ENCODE measurements at places on chromosomes 3 and 15.

DNA sequence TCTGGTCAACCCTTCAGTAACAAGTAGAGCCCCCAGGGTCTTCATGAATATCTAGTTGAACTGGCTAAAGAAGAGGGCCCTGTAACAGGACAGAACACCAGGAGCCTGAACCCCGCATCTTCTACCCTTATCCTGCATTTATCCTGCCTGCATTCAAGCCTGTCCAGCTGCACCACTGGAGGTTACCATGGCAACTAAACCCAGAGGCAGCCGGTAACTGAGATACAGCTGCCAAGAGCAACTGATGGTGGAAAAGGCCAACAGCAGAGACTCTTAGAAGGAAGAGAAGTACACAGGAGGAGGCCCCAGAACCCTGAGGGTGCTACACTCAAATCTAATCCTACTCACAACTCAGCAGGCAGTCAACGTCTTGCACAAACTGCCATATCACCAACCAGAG is 3.7 kb upstream of the PRKAR2A start:
- DNase-seq, result no peak

- DNase-seq, result no peak
Observed at GRCh38 chr3:132817646-132818177, 95.5 kb upstream of the NPHP3 start.

DNA sequence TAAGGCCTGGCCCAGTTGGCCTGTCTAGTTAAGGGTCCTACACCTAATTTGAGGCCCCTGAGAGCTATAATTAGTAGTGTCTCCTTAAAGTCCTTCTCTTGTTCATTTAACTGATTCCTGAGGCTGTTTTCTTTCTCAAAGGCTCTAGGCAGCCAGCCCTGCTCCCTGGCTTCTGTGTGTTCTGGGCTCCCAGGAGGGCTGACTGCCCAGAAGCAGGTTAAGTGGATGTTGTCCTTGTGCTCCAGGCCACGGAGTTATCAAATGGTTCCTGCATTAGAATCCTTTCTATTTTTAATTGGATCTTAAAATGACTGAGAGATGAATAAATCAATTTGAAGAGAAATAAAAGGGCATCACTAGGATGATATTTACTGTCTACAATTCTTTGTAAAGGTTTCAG is 140.0 kb downstream of the SNRK start:
- no peak for DNase-seq

GRCh38 chr3:81643721-81644120 is 117.7 kb downstream of the GBE1 start:
- no peak for DNase-seq

DNA sequence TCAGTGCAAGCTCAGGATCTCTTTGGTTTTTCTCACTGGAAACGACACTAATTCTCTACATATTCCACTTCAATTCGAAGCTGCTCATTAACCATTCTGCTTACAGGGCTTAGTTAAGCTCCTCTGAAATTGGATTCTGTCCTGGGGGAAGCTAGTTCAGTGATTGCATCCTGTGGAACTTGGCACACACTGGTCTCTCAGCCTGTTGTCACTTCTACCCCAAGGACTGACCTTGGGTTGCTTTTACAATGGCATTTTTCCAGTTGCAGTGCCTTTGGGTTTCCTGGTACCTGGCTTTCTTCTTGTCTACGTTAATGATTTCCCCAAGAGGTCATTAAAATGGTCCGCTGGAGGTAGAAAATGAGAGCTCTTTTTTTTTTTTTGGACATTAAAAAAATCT is 33.3 kb upstream of the GABRB3 start:
- DNase-seq, result no peak

DNA sequence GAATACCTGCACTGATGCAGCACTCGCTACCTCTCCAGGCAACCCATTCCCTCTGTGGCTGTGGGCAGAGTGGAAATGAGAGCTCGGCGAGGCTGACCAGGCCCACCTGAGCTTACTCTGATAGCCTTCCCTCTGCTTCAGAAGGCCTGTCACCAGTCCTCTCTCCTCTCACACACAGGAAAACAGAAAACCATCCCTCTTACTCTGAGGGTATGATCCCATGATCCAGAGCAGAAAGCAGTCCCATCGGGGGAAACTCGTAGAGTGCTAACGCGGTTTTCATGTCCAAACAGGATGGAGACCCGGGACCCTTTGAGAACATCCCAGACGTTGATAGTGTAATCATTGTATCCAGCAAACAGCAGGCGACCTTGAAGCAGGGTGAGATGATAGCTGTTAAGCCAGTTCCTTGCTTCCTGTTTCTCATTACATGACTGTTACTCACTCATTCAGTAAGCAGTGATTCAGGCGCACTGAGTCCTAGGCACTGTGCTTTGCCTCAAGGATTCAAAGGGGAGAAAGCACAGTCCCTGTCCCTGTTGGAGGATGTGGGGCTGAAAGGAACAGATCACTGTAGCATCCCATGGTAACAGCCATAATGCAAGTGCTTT is 11.8 kb upstream of the BCL2L10 start:
- DNase-seq, result no peak

GRCh38 chr15:48538941-48539340 is 106.6 kb downstream of the FBN1 start:
- no peak for DNase-seq

DNA sequence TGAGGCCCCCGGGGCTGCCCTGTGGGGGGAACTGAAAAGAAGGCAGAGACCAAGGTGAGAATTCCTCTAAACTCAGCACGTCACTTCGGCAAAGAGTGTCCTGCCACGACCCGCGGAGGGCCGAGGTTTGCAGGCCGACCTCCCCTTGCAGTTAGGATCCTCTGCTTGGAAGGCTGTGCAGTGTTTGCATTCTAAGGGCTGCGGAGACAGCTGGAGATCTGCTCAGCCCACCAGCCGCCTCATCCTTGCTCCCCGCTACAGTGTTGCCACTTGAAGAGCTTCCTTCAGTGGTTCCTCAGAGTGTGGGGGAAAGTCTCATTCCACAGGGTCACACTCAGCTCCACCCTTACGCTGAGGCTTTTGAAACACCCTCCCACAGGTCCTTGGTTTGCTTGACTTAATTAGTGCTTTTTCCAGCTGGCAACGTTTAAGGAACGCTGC is 10.8 kb downstream of the SLC51A start:
- DNase-seq, result no peak

DNA sequence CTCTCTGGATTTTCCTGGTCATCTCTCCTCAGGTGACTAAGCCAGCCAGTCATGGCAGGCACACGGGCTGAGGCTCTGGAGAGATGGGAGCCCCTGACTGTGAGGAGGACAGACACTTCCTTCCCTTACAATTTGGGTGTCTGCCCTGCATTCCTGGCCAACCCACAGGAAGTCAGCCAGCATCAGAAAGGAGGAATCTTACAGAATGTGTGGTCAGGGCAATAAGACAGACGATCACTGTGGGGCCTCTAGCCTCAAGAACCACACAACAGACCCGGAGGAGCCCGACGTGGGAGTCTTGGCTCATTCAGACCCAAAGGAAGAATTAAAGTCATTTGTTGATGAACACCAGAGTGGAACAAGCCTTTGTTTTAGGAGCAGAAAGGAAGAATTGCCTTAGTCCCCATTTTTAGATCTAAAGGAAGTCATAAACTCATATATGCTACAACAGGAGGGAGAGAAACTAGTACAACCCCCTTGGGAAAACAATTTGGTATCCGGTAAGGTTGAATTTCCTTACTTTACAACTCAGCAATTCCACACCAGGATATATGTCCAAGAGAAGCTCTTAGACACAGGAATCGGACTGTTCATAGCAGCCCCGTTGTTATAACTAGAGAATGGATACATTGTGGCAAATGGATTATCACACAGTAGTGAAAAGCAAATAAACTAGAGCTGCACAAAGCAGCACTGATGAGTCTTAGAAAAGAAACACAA is 62.2 kb downstream of the ABTB1 start:
- peak; percentile 78 for DNase-seq

- DNase-seq, result no peak
Observed at GRCh38 chr3:123750659-123751420, 133.3 kb downstream of the MYLK start.

DNA sequence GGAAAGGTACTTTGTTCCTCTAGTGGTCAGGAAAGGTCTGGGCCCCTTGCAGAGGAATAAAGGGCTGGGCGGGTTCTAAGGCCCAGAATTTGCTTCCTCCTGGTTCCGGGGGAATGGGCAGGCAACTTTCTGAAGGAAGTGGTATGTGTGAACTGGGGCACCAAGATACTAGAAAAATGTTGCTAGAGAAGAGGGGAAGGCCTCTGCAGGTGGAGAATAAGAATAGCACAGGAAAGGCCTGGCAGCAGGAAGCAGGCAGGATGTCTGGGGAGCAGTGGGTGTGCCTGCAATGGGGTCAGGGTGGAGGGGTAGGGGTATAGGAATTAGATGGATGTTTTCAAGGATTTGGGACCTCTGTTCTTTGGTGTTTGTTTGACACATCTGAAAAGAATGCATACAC is 2.0 kb downstream of the SLC22A13 start:
- no peak for DNase-seq

- DNase-seq, result peak; percentile 31
Observed at GRCh38 chr3:186021673-186022362, 84.0 kb upstream of the TRA2B start.

DNA sequence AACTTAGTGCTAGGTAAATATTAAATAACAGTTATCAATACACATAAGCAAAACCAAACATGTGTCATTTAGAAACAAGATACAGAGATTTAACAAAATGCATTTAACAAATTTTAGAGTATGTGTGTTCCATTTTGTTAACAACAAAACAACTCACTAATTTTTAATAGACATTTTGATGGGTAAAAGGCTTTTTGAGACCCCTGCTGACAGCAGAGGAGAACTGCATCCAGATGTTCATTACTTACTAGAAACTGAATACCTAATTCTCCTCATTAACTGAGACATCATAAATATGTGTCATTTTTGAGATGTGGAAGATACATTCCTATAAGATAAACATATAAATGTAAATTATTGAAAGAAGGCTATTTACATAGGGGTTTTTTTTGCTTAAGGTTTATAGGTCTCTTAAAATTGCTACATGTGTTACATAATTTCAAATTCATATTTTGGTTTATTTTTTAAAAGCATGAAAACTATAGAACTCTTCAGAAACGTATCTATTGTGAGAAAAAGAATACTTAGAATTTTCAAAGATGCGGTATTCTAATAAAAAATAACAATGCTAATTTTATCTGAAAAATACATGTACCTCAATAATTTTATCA is 1009.8 kb downstream of the TUSC7 start:
- no peak for DNase-seq

DNA sequence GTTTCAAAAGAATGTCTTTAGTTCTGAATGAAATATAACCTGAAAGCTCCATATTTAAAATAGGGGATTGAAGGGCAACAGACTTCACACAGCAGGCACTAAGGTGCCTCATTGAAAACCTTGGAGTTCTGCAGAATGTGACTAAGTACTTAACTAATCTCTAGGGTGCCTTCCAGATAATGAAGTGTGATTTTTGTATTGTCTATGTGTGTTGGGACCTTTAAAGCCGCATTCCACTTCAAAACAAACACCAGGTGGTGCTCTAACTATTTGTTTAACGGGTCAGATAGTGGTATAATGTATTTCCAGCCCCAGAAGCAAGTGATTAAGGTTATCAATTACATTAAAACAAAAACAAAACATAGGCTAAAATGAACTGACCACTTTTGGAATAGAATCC is 28.0 kb downstream of the TFG start:
- DNase-seq, result peak; percentile 39

- DNase-seq, result no peak
Observed at GRCh38 chr3:191409791-191410359, 51.1 kb upstream of the PYDC2 start.

DNA sequence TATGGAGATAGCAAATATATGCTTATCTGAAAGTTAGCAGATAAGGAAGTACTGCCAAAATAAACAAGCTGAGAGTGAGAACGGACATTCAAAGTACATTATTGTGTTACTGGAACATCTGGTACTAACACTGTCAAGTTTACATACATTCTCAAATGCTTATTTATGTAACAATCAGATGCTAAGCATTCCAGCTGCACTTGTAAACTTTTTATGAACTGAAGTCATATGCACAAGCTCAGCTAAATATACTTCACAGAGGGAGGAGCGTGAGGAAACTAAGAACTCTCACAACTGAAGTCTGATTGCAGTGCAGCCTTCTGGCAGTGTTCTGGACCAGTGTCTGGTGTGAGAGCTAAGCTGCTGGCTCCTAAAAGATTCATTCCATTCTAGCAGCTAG is 223.7 kb upstream of the NANOGP8 start:
- peak; percentile 91 for DNase-seq

GRCh38 chr3:152909180-152909883 is 74.4 kb downstream of the P2RY1 start:
- no peak for DNase-seq

Data from muscle of back (tissue), 13 donors.